ENCODE measurements at places on chromosomes 7 and 10.

DNA sequence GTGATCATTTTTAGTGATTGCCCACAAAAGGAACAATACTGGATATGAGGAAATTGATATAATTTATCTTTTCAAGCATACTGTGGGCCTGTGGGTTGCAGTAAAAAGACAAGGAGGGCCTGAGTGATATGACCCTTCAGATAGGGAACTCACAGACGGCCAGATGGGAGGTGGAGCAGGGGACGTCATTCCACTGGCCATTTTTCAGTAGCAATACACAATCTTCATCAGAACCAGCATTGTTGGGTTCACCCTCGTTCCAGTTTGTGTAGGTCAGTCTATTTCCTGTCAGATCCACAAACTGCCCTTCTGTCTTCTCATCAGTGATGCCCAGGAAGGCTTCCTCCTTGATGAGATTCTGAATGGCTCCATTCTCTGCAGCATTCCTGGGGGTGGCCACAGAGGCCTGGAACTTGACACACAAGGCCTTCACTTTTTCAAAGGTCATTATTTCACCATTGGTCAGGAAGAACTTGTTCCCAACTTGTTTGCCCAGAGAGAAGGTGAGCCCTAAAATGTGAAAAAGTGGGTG, 4.5 kb downstream of the MBL2 start:
- DNase-seq: no peak

DNA sequence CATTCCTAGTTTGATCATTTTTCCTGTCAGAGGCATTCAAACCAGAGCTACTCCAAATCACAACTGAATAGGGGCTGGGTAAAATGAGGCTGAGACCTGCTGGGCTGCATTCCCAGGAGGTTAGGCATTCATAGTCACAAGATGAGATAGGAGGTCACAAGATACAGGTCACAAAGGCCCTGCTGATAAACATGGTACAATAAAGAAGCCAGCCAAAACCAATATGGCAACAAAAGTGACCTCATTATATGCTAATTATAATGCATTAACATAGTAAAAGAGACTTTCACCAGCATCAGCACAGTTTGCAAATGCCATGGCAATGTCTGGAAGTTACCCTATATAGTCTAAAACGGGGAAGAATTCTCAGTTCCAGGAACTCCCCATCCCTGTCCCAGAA, 37.3 kb downstream of the TWIST1 start:
- DNase-seq: no peak

DNA sequence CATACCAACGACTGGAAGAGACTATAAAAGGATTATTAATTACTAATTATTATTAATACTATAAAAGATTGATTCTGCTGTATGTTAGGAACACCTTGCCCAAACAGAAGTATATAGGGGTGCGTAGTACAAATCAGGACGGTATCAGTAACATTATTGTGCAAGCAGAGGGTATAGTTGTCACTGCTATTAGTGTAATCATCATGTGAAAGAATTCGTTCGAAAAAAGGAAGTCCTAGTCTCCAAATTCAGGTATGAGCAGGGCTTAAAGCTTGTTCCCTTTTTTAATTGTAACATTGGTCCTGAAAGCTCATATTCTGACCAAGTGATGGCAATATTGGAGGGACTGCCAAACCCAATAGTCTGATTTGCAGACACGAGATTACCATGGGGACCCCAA, 81.8 kb downstream of the THSD7A start:
- DNase-seq: no peak

- DNase-seq: no peak
These were observed 7.9 kb downstream of the NUDT13 start for GRCh38 chr10:73117976-73118743.

DNA sequence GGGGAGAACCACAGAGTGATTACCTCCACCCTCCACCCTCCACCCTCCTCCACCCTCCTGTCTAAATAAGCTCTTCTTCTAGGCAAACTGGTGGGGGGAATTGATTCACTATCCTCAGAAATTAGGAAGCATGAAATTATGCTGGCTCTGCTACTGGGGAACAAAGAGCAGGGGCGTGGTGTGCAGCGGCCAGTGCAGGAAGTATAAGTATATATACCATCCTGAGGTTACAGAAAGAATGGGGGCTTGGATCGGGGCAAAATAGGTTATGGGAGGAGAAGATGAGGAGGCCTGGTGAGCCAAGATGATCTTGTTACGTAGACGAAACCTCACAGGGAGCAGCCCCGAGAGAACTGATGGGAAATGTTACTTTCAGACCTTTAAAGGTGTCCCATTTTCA, 49.1 kb downstream of the SYPL1 start:
- no peak for DNase-seq

- no peak for DNase-seq
These were observed 354.2 kb downstream of the GFRA1 start for GRCh38 chr10:115918812-115919211.

- DNase-seq: no peak
These were observed 29.1 kb downstream of the ZC3HC1 start for GRCh38 chr7:130022115-130022514.

DNA sequence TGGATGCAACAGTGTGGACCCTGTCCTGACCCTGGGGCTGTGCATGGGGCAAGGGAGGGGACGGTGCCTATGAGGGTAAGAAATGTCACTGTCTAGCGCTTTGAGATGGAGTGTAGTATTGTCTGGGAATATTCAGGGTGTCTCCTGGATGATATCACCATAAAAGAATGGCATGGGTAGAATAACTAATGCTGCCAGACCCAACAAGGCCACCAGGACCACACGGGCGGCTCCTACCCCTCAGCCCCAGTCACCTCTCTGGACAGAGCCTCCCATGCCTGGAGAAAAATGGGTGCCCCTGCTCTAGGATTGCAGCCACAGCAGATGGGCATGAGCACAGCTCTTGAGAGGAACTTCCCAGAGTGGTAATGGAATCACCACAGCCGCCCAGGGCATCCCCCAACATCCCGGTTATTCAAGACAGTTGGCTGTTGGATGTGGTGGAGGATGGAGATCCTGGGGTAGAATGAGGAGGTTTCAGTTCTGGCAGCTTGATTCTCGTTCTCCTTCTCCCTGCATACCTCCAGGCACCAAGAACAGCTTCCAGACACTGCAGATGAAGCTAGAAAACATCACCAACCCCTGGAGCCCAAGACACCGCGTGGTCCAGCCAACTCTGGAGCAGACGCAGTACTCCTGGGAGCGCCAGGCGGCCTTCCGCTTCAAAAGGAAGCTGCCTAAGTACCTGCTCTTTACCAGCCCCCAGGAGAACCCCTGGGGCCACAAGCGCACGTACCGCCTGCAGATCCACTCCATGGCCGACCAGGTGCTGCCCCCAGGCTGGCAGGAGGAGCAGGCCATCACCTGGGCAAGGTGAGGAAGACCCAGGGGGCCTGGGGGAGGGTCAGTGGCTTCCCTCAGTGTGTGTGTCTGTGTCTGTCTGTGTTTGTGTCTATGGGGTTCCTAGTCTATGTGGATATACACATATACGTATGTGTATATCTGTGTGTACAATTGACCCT, 6.2 kb downstream of the AOC1 start:
- no peak for DNase-seq

DNA sequence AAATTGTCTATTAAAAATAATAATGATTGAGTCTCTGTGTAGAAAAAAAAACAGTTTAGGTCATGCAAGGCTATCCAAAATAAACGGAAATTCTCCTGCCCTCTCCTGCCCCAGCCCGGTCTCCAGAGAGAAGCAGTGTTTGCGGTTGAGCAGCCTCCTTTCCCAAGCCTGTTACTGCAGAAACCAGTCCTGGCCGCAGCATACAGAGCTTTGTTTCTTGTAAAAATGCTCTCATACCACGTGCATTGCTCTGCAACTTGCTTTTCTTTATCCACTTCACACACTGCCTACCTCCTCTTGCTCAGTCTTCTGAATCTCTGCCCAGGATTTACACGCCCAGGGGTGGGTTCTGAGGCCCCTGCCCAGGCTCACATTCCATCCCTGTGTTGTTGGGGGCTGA, 34.4 kb upstream of the CUL1 start:
- DNase-seq: no peak

DNA sequence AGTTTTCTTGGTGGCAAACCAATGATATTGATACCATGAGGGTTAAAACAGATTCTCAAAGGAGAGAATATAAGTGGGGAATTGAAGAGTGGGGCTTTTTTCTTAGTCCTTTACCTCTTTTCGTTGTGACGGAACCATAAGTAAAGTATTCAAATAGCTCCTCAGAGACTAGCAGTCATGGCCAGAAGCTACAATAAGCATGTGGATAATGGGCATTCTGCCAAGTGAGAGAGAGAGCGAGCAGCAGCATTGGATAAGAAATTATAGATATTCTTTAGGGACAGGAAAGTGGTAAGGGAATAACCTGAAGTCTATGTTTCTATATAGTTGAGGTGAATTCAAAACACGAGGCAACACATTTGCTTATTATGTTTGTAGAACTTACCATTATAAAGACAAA, 235.1 kb downstream of the SEMA3E start:
- DNase-seq: no peak

GRCh38 chr7:72042855-72043254, 369.3 kb downstream of the CALN1 start:
- DNase-seq: no peak

DNA sequence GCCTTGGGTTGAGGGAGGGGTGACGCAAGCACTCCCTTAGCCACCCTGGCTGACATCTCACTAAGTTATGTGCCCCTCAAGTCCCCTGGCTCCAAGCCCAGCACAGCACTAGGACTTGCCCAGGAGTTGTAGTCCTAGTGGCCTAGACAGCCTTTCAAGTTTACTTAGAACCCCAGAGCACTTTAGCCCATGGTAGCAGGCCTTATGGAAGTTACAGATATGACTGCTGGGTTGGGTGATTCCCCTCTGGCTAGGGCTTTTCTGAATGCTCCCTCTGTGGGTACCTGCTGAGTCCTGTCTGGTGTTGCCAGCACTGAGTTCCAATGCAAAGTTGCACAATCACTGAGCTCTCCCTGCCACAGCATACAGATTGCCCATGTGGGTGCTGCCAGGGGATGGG, 83.2 kb downstream of the AHCYL2 start:
- no peak for DNase-seq

DNA sequence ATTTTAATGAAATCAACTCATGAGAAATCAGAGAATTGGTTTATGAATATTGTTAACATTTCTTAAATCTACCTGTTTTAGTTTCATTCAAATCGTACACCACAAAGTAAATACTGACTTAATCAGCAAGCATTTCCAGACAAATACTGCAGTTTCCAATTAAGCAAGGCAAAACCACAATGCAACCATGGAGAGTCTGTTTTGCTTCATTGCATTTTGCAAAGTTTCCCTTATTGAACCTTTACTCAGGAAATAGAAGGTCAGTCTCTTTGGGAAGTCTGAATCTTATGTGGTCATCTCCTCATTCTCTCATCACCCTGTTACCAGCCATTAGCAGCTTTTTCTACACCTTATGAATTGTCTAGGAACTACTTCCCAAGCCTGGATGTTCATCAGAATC, 400.5 kb downstream of the IPMK start:
- no peak for DNase-seq

- DNase-seq: no peak
These were observed 81.4 kb downstream of the CACNA2D1 start for GRCh38 chr7:82362129-82362706.

DNA sequence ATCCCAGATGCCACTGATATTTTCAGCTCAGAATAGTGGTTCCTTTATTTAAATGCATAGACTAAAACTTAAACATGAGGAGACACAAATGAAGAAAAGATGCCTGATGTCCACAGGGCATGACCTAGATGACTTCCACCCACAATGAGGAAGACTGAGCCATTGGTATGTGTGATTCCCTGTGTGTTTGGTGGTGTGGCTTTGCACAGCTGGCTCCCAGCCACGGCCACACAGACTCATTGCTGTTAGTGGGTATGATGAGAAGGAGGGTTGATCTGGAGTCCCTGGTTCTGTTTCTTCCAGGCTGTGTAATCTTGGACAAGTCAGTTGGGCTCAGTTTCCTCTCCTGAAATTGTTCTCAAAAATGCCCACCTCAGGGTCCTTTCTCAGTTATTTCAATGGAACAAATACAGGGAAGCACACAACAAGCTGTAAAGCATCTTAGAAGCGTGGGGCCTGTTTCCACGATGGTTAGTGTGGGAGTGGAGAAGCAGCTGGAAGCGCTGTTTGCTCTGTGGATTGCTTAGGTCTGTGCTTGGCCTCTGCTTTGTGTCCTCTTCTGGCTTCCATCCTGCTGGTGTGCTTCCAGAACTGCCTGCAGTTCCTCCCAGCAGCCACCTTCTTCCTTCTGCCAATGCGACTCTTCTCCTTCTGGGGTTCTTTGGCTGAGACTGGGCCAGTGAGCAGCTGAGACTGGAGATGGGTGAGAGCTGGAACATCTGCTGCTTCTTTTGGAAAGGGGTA, 303.7 kb downstream of the BMPER start:
- DNase-seq: no peak

- no peak for DNase-seq
These were observed 296.3 kb upstream of the NPSR1 start for GRCh38 chr7:34361663-34362250.
